ENCODE measurements at places on chromosomes 11 and 22. TPM values are rescaled to one million over a fixed set of nuclear protein-coding genes. Genes with fewer than 3 reads are reported as not detected.

DNA sequence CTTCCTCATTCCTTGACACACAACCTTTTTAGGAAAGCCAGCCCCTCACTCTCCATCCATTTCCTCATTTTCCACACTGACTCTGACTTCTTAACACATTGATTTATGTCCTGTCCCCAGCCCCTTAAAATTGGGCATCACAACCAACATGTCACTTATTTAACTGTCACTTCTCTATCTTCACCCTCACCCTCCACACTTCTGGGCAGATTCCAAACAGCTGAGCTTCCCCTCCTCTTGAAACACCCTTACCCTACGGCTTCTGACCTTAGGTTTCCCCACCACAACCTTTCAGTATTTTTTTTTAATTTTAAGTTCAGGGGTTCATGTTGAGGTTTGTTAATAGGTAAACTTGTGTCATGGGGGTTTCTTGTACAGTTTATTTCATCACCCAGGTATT, 696.3 kb downstream of the DLG2 start:
- DNase-seq = no peak

DNA sequence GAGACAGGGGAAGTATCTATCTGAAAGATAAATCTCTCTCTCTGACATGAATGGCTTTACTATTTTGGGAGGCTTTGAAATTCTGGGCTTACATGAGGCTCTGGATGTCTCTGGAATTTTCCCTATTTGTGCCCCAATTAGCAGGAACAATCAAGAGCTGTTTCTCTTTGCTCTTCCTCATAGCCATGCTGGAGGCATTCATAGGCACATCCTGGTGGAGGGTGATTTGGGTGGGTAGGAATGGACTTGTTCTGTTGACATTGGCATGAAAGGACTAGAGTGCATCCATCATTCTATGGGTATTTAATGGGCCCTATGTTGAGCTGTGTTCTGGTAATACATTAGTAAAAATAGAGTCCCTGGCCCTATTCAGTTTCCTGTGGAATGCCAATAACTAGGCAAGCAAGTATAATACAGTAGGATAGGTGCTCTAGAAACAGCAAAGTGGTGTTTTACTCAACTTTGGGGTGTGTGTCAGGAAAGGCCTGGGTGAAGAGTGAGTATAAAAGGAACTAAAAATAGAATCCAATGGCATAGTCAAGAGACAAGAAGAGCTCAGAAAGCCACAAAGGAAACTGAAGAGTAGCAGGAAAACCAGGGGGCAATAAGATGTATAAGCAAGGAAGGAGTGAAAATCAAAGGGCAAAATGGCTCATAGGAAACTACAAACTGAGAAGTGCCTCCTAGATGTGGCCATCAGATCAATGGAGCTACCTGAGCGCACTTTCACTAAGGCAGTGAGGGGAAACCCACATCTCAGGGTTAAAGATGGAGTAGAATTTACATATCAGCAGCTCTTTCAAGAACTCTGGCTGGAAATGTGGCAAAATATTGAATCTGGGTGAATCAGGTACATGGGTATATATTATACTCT, 45.0 kb downstream of the CWC15 start:
- DNase-seq = no peak

- no peak for DNase-seq
Observed at GRCh38 chr11:128389461-128389976, 197.8 kb downstream of the ETS1 start.

DNA sequence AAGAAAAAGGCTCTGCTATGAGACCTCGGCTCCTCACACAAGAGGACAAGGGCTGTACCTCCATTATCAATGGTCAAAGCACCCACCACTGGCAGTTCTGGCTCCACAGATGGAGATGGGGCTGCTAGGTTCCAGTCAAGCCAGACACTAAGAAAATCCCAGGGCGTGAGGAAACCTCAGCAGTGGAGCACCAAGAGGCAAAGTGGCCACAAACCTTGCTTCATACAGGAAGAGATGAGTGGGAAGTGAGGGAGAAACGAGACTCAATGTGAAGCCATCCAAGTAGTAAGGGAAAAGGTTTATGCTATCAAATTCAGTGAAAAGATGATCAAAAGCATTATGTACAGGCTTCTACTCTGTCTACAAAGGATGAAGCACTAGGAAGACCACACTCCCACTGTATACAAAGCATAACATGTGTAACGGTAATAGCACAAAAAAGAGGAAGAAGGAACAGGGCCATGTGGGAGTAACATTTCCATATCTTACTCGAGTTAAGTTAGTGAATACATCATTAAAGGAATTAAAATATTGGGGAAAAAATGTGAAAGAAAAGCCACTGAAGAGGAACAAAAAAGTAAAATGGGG, 27.0 kb downstream of the POLDIP3 start:
- DNase-seq = no peak

GRCh38 chr22:46588279-46589140, 31.7 kb upstream of the GRAMD4 start:
- DNase-seq = no peak

Gene MUC6
- not detected for total RNA-seq

Gene PHLDB1
- 124 TPM for total RNA-seq

Gene ZBTB16
- not detected for total RNA-seq

Gene FXYD6
- total RNA-seq = not detected

Gene SHISAL1
- not detected for total RNA-seq

Gene PDGFB
- total RNA-seq = not detected

Gene FBLN1
- 331 TPM for total RNA-seq
